T-helper 2 cell (primary cell): ENCODE measurements at places on chromosomes 6 and 20.

DNA sequence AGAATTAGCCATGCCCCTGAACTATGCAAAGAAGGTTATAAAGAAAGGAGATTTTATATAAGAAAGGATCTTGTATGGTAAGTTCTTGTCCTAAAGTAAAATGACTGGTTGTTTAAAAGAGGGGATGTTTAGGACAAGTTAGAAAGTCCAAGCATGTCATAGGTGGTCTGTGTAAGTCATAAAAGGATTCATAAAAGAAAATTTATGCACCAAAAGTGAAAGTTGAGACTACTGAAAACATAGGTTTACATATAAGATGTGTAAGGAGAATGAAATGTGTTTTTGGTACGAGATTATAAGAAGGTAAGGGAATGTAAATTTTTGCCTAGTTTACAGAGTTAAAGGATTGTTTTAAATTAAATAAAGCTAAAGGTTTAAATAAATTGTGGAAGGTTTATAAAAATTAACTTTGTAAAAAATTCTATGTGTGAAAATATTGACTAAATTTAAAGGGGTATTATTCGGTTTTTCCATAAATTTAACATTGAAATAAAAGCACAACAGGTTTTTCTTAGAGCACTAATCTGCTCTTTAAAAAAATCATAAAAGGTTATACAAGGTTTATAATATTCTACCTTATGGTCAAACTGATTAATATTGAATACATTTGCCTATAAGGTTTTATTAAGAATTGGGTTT is 93.6 kb upstream of the UST start:
- no peak for DNase-seq

- no peak for DNase-seq
Observed at GRCh38 chr6:170084166-170084730, 206.6 kb downstream of the DLL1 start.

GRCh38 chr6:134447423-134447822 is 129.5 kb upstream of the SGK1 start:
- no peak for DNase-seq

GRCh38 chr6:37725957-37726356 is 28.3 kb upstream of the MDGA1 start:
- DNase-seq, result no peak

- DNase-seq, result no peak
Observed at GRCh38 chr6:90098627-90099026, 198.0 kb downstream of the BACH2 start.

- no peak for DNase-seq
Observed at GRCh38 chr20:17807651-17808050, 107.9 kb downstream of the BANF2 start.

GRCh38 chr6:56040223-56040622 is 164.8 kb upstream of the BMP5 start:
- DNase-seq, result no peak

DNA sequence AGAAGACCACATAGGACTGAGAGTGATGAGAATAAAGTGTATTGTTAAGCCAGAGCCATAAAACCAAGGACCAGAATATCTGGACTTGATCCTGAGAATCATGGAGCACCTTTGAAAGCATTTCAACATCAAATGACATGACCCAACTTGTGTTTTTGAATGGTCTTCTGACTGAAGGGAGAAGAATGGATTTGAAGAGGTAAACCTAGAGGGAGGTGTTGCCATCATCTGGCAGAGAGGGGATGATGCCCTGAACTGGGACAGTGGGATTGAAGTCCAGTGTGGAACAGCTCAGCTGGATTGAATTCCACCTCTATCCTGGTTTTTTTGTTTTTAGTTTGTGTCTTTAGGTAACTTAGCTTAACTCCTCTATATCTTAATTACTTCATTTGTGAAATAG is 570.0 kb downstream of the TBC1D32 start:
- DNase-seq, result no peak

DNA sequence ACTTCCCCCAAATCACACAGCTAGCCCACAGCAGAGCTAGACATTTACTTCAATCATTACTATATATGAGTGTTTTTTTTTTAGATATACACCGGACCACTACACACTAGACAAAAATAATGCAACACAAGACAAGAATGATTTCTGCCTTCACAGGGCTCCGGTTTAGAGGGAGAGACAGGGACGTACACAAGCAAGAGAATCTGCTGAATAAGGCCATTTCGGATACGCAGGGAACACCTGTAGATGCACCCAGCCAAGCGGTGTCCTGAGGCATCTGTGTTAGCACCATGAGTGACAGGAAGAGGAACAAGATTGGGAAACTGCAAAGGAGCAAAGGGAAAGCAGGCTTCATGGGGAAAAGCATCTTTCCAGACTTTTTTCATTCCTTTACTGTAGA is 45.7 kb downstream of the HS3ST5 start:
- no peak for DNase-seq

DNA sequence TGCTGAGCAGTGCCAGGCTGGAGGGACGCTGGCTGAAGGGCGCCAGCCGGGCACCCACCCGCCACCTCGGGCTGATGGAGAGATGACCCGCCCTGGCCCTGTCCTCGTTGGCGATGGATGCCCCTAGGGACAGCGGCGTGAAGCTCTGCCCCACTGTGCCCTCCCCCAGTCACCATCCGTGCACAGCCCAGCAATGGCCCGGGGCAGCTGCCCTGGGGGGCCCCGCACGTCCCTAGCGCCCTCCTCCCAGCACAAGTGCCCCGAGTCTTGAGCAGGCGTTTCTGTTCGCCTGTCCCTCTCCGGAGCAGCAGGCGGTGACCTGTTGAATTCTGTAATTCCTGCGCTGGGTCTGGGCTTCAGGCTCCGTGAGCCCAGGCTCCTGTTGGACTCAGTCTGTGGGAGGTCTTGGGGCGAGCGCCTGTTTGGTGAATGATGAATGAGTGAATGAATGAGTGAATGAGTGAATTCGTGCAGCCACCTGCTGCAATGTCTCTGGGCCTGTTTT is 36.8 kb upstream of the CHRNA4 start:
- no peak for DNase-seq

DNA sequence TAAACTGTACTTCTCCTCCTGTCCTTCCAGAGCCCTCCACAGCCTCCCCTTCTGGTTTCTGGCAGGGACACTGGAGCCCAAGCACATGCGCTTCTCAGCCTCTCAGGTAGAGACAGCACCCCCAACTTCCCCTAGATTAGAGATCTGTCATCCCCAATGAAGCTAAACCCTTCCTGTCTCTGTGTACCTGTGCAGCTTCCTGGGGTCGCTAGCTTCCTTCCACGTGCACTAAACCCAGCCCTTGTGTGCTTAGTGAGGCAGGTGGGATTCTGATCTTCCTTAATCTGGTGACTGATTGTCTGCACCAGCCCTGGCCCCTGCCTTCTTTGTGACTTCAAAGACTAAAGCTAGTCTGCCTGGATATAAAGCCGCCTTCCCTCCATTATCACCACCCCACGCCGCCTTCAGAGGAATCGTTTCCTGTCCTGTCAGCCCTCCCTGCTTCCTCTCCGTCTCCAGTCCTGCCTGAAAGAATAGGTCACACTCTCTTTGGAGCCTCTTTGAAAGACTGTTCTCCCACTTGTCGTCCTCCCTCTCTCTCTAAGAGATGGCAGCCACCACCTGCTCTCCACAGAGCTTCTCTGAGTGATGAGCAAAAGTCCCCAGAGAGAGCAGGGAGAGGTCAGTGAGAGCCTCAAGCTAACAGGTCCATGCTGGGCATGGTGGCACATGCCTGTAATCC is 27.5 kb downstream of the CAPN11 start:
- DNase-seq, result no peak

GRCh38 chr6:56838016-56838555 is 116.8 kb upstream of the BEND6 start:
- DNase-seq, result no peak

DNA sequence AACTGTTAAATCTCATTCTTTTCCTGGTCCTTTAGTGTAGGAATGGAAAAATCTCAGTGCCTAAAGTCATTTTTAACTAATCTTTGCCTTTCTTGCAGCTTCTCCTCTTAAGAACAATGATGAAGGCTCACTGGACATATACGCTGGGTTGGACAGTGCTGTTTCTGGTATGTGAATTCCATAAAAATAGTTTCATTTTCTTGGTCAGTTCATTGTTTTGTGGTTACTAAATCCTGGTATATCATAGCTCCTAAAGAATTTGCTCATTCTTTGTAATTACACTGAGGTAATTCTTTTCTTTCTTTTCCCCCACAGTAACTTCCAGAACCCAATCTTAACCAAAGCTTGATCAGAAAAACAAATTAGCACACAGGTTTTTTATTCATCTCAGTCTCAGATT is 23.4 kb downstream of the CASP8AP2 start:
- DNase-seq, result no peak

GRCh38 chr20:10312111-10312510 is 93.5 kb downstream of the SNAP25 start:
- DNase-seq, result no peak

GRCh38 chr20:25321991-25322390 is 68.6 kb downstream of the ABHD12 start:
- no peak for DNase-seq

- no peak for DNase-seq
Observed at GRCh38 chr6:166924531-166924930, 31.8 kb downstream of the RNASET2 start.
